Activated T-helper 1 cell treated with anti-CD3 and anti-CD28 coated beads, Interleukin-12 subunit alpha, Interleukin-12 subunit beta, Interleukin-2, Interleukin-4 antibody, amounts not matched to agents 30 ng/mL and 10 ng/mL and 1 ng/mL, durations not matched to agents 14 hours and 24 hours and 36 hours (primary cell): ENCODE measurements at places on chromosomes 2 and 18.

- DNase-seq: no peak
Observed at GRCh38 chr18:5942591-5942990, 47.3 kb upstream of the TMEM200C start.

DNA sequence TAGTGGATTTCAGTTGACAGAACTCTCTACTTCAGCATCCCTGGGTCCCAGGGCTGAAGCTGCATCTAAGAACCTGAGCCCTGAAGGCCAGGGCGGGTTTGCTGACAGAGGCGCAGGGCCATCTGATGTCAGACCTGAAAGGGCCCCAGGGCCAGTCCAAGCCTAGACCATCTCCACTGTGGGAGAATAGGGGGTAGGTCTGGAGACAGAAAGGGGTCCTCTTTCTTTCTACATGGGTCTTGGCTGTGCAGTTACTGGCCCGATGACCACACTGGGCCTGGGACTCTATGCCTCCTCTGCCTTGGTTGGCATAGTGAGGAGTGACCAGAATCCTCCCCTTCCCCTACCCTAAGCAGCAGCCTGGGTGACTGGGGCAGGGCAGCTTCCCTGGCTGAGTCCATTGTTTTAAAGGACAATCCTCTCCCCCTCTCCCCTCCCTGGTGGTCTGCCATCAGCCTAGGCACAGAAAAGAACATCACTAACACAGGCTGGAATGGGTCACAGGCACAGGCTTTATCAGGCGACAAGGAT, 34.5 kb downstream of the HS1BP3 start:
- no peak for DNase-seq

GRCh38 chr2:239240414-239240881, 160.4 kb downstream of the HDAC4 start:
- no peak for DNase-seq

- DNase-seq: no peak
Observed at GRCh38 chr2:138228101-138228500, 263.8 kb downstream of the HNMT start.

GRCh38 chr2:137420744-137421143, 543.5 kb upstream of the HNMT start:
- no peak for DNase-seq

- no peak for DNase-seq
Observed at GRCh38 chr2:132489150-132489549, 72.5 kb downstream of the GPR39 start.

GRCh38 chr2:181778621-181779201, 98.4 kb upstream of the NEUROD1 start:
- no peak for DNase-seq

- no peak for DNase-seq
Observed at GRCh38 chr2:862355-862687, 88.3 kb upstream of the SNTG2 start.

- DNase-seq: no peak
Observed at GRCh38 chr2:161990741-161991140, 83.3 kb downstream of the DPP4 start.

DNA sequence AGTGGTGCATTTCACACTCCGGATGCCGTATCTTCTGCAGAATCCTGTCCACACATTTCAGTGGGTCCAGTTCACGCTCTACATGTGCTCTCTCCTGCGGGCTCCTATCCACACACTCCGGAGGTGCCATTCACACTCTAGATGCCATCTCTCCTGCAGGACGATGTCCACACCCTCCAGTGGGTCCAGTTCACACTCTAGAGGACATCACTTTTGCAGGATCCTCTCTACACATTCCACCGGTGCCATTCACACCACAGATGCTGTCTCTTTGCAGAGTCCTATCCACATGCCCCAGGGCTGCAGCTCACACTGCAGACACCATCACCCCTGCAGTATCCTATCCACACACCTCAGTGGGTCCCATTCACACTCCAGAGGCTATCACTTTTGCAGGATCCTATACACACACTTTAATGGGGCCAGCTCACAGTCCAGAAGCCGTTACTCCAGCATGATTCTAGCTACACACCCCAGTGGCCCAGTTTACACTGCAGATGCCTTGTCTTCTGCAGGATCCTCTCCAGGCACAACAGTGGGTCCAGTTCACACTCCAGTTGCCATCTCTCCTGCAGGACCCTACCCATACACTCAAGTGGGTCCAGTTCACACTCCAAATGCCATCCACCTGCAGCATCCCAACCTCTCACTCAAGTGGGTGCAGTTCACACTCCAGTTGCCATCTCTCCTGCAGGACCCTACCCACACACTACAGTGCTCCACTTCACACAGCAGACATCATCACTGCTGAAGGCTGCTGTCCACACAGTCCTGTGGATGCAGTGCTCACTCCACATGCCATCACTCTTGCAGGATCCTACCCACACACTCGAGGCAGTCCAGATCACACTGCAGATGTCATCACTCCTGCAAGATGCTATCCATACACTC, 2.1 kb upstream of the PXDN start:
- no peak for DNase-seq

DNA sequence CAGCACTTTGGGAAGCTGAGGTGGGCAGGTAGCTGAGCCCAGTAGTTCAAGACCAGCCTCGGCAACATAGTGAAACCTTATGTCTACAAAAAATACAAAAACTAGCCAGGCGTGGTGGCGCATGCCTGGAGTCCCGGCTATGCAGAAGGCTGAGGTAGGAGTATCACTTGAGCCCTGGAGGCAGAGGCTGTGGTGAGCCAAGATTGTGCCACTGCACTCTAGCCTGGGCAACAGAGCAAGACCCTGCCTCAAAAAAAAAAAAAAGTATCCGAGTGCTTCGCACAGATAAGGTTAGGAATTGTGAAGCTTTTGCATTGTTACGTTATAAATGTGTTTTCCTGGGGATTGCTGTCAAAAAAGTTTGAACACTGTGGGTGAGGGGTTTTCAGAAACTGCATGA, 4.1 kb downstream of the CTDSP1 start:
- DNase-seq: no peak

GRCh38 chr2:157897106-157897971, 21.2 kb upstream of the ACVR1 start:
- DNase-seq: peak; percentile 52

GRCh38 chr2:39981883-39982311, 202.8 kb upstream of the THUMPD2 start:
- no peak for DNase-seq

DNA sequence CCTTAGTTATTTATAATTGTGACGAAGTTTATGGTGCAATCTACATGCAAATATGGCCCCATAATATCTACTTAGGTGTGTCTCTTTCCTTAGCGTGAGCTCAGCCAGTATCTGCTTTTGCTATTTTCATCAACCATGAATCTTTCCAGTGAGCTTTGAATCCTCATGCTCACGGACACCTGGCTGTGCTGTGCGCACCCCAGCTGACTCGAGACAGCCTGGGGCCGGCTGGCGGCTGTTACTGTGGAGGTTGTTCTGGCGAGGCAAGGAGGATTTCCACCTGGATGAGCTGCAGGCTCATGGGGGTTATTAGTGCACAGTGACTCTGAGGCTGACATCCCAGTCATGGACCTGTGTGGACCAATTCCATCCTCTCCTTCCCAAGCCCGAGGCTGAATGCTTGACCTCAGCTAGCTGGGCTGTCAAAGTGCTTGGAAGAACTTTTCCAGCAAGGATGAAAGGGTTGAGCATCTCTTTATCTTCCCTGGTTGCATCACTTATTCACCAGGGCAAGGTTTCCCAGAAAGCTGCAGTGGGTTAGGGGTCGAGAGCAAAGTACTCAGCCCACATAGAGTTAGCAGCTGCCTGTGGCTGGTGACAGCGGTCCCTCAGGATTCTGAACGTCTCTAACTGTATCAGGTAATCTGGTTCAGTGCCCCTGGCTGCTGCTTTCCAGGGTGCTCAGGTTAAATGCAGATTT, 141.7 kb downstream of the ARL4C start:
- DNase-seq: no peak
